ENCODE measurements at places on chromosomes 6 and 20. TPM values are rescaled to one million over a fixed set of nuclear protein-coding genes. Genes with fewer than 3 reads are reported as not detected.

GRCh38 chr20:45342855-45343531 is 5.2 kb downstream of the SDC4 start:
- H3K36me3 ChIP-seq = peaks cover 8% of the 10 kb centered on the region
- peak overlapping the region; percentile 93 for H3K27ac ChIP-seq
- H3K4me3 ChIP-seq = peak overlapping the region; percentile 43
- peaks cover 79% of the 10 kb centered on the region for H3K4me1 ChIP-seq
- no peak for DNase-seq
- no peaks in the 10 kb centered on the region for H3K27me3 ChIP-seq

- no peaks in the 10 kb centered on the region for H3K27me3 ChIP-seq
- no peak overlapping the region for H3K27ac ChIP-seq
- H3K4me3 ChIP-seq = no peak overlapping the region
- H3K36me3 ChIP-seq = no peaks in the 10 kb centered on the region
- no peaks in the 10 kb centered on the region for H3K4me1 ChIP-seq
Measured at GRCh38 chr6:15845492-15845891, 182.7 kb upstream of the DTNBP1 start.

GRCh38 chr6:37673436-37673835 is 24.2 kb downstream of the MDGA1 start:
- no peak for DNase-seq
- H3K4me3 ChIP-seq = no peak overlapping the region
- no peaks in the 10 kb centered on the region for H3K36me3 ChIP-seq

- H3K27me3 ChIP-seq = peaks cover 3% of the 10 kb centered on the region
- DNase-seq = no peak
- H3K27ac ChIP-seq = no peak overlapping the region
Measured at GRCh38 chr6:31575952-31576685, 754 bp downstream of the TNF start.

DNA sequence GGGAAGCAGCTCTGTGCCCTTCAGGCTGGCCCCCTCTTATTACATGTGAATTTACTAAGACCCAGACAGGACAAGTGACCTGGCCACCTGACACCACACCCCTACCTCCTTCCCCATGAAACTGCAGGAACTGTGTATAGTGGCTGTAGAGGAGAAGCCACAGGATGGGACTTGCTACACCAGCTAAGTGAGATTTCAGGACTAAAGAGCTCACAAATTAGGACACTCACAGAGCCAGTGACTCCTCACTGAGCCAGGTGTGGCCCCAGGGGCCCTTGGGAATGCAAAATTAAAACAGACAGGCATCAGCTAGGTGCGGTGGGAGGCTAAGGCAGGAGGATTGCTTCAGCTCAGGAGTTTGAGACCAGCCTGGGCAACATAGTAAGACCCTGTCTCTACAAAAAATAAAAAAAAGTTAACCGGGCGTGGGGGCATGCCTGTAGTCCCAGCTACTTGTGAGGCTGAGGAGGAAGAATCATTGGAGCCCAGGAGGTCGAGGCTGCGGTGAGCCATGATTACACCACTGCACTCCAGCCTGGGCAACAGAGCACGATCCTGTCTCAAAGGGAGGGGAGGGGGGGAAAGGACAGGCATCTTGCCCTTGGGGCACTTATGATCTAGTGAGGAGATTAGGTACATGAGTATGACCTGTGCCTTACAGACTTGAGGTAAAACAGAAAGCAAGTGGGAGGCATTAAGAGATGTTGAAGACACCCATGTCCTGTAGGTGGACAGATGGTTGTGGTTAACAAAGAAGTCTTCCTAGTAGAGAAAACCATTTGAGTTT is 23.2 kb upstream of the SRF start:
- peaks cover 27% of the 10 kb centered on the region for H3K36me3 ChIP-seq
- peaks cover 15% of the 10 kb centered on the region for H3K4me1 ChIP-seq
- DNase-seq = no peak
- no peak overlapping the region for H3K4me3 ChIP-seq
- H3K27ac ChIP-seq = no peak overlapping the region

The MMP24 gene
- 13.7 TPM for total RNA-seq
